ENCODE measurements at places on chromosomes 7 and 10.

DNA sequence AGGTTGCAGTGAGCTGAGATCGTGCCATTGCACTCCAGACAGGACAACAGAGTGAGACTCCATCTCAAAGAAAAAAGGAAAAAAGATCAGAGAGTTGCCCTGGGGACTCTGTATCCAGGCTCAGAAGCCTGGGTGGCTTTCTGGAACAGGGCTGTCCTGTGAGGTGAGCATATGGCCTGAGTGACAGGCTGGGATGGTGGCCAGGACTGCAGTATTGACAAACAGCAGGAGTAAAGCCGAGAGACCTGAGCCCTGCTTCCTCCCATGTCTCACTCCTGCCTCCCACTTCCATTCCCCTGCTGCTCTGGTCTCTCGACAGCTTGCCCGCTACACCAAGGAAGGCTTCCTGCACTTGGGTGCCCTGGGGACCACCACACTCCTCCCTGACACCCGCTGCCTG, 578.5 kb downstream of the GALNT17 start:
- no peak for DNase-seq

DNA sequence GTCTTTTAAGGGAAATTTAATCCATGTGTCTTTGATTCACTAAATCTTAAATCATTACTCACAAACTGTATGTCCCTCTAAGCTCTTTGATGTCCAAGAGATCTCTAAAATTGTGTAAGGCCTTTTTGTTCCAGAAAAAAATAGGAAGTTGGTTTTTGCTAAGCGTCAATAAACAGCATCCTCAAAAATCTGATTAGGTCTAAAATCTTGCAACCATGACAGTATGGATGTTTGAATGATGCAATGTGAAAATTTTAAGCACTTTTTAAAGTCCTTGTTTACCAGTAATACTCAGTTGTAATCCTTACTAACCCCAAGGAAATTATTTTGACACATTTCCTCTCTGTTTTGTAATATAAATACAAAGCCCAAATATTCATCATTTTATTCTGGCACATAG, 6.8 kb downstream of the MET start:
- DNase-seq: no peak

DNA sequence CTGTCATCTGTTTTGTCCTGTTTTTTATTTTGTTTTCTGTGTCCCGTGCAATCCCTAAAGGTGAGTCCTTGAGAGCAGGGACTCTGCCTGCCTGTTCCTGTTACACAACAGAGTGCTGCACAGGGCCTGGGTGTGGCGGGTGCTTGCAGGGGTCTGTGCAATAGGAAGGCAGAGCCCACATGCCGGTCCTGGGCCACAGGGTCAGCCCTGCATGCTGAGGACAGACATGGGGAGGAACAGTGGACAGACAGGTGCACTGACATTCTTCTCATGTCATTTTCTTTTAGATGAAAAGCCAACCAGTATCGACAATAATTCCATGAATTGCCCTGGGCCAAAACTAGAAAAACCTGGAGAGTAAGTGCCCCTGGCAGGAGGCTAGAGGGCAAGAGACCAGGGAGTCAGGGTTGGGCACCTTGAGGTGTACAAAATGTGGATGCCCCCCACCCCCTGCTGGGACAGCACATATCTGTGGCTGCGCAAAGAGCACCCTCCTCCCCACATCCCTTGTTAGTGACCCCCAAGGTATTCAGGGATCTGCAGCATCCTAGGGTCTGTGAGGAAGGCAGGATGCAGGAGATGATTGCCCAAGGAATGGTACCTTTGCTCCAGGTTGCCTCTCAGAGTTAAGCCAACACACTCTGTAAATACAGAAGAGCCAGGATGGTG, 19.9 kb downstream of the ANTXRL start:
- DNase-seq: no peak

GRCh38 chr7:70763961-70764691, 367.8 kb upstream of the GALNT17 start:
- no peak for DNase-seq

DNA sequence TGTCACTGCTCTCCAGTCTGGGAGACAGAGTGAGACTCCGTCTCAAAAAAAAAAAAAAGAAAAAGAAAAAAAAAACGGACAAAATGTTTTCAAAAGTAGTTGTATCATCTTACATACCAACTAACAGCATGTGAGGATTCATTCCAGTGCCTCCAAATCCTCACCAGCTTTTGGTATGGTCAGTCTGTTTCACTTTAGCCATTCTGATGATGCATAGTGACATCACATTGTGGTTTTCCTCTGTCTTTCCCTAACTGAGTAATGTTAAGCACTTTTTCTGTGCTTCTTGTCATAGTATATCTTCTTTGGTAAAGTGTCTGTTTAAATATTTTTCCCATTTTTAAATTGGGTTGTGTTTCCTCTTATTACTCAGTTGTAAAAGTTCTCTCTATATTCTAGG, 251.4 kb upstream of the CTBP2 start:
- DNase-seq: peak; percentile 94

- DNase-seq: no peak
These were observed 589 bp upstream of the ZFAND4 start for GRCh38 chr10:45673074-45673648.

DNA sequence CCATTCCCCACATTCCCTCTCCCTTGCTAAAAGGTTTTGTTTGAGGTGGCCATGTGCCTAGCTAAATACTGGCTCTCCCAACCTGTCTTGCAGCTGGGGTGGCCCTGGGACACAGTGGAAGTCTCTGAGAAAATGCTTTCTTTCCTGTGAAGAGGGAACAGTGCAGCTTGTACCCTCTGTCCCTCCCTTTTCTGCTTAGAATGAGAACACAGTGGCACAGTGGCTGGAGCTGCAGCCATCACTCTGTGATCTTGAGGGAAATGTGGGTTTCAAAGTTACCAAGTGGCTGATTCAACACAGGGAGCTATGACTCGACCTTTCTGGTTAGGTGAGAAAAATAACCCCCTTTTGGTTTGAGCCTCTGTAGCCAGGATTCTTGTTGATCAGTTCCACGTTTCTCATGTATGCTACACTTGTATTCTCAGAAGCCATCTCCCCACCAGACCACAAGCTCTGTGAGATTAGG, 62.7 kb upstream of the CARD11 start:
- DNase-seq: no peak

- no peak for DNase-seq
These were observed 95.4 kb downstream of the TRIL start for GRCh38 chr7:28862595-28863272.

- DNase-seq: peak; percentile 59
These were observed 918 bp downstream of the PWWP2B start for GRCh38 chr10:132397671-132398565.

DNA sequence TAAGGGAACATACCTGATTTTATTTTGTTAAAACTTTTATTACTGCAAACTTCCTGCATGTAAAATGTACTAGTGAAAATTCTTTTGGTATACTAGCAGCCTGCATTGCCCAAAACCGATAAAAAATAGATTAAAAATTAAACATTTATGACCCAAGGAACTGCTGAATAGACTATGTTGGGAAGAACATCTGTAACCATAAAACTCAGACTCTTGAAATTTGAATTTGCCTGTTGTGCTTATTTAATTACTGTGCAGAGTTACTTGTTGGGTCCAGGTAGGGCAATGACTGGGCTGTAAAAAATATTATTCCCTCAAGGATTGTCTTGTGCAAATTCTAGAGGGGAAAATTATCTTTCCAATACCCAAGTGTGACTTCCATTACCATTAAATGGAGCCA, 193.5 kb upstream of the PITRM1 start:
- no peak for DNase-seq

DNA sequence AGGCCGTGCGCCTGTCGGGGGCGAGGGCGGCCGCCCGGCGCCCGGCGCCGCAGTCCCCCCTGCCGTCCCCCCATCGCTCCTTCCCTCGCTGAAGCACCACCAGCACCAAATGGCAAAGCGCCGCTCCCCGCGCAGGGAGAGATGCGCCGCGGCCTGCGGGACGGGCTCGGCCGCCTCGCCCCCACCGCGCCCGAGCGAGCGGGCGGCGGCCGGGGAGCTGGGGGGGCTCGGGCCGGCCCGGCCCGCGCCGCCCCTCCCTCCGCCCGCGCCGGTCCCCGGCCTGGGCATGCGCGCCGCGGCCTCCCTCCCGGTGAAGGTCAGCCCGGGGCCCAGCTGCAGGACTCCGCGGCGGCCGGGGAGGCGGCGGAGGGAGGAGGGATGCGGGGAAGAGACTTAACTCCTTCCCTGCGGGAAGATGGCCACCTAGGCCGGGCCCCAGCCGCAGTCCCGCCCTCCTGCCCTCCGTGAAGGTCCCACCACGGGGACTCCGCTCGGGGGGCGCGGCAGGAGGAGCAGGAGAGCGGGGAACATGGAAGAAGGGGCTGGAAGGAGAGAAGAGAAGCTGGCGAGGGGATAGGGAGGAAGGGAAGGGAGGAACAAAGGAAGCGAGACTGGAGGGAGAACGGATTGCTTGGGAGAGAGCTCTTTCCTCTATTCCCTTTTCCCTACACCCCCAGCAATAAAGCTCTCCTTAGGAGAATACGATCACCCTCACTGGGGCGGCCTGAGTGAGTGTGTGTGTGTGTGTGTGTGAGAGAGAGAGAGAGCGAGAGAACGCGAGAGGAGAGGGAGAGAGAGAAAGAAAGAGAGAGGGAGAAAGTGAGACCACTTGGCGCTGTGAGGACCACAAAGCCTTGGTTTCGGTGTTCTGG, 3.4 kb upstream of the SMARCD3 start:
- peak; percentile 91 for DNase-seq
